ENCODE measurements at places on chromosomes 13 and 19.

GRCh38 chr13:114185182-114185971 lies 6.3 kb downstream of the CFAP97D2 start:
- no peak for DNase-seq

DNA sequence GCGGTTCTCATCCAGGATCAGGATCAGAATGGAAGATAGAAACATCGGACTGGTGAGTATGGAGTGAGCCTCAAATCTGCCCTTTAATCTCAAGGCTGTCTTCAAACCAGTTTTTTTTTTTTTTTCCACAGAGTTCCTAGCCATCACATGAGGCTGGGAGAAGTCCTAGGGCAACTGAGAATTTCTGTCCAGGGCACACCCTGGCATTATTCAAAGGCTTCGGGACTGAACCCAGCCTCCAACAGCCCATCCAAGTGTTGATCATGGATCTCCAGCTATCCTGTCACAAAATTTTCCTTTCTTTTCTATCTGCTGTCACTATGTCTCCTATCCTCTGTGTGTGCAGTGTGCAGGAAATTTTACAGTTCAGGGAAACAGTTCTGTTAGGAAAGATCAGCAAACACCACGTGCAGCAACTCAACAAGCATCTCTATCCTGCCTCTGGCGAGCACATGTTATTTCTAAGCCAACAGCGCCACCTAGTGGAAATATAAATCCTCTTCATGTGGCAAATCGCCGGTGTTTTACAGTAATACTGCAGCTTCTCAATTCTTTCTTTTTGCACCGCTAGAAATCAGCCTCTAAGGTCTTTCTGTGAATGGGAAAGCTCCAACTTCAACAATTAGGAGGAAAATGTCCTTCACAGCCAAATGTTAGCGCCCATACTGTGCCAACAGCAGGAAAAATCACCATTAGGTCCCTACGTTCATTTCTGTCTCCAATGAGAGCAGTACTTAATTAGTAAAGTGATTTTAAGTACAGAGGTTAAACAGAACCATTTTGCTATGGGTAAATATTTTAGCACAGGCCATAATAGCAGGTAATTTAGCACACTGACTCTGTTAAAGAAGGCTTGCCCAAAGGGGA lies 21.4 kb upstream of the ZNF181 start:
- peak; percentile 39 for DNase-seq

DNA sequence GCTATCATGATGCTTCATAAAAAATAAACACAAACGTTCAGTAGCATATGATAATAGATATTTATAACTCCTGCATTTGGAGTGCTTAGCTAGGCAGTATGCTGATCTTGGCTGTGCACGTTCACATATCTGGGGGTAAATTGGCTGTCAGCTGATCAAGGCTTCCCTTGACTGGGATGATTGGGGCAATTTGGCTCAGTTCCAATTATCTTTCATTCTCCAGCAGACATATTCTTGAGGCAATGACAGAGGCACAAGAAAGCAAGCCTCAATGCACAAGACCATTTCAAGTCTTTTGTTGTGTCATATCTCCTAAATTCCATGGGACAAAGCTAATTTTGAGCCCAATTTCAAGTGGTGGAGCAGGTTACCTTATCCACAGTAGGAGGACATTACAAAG lies 142.0 kb downstream of the DLEU7 start:
- no peak for DNase-seq

DNA sequence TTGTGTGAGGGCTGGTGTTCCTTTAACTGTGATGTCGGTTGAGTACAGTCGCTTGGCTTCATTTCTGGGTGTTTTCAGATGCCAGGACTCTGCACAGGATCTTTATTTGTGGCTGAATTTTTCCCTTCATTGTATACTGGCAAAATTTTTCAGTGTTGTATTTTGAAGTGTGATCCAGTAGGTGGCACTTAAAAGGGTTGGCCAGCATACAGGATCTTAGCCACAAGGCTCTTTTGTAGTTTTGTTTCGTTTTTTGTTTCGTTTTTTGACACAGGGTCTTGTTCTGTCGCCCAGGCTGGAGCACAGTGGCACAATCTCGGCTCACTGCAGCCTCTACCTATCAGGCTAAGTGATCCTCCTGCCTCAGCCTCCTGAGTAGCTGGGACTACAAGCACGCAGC lies 8.7 kb downstream of the FCAR start:
- no peak for DNase-seq

DNA sequence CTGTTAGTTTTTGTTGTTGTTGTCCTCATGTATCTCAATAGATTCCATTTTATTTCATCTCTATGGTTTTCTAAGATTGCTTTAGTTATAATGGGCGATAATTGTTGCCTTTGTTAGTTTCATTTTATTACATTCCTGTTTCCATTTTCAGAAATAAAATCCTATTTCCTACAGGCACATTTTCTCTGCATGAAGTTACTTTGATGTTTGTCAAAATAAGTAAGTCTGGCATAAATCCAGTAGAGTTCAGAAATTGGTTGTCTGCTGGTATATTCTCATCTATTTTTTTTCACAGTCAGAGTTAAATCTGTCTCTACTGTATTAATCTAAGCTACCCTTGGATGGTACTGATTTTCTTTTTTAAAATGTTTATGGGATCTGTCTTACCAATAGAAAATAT lies 204.1 kb downstream of the MYO16 start:
- no peak for DNase-seq

DNA sequence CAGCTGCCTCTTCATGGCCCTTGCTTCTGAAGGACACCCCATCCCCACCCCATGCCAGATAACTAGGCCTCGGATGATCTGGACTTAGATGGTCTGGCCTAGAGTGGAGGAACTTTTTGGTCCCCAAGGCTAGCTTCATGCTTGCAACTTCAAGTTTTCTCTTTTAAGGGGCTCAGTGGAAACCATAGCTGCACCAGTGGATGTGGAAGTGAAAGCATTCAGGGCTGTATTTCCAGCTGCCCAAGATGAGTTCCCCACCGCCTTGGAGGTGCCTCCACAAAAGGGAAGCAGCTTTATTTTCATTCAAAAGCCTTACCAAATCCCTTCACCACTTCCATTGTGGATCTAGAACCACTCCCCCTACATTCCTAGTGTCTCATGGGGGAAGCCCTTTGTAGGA lies 17.6 kb upstream of the GSX1 start:
- no peak for DNase-seq

GRCh38 chr19:58386576-58387337 lies at the start of gene RPS5:
Gene RPS5, plus strand, starts transcription at chr19:58387269. Its CDS starts 869 bp downstream, at chr19:58388138.
- peak; percentile 93 for DNase-seq

Measured in activated CD4-positive, alpha-beta T cell treated with anti-CD3 and anti-CD28 coated beads, Interleukin-2, amount 50 U/mL, for 1 hour (primary cell).